WTC11 (cell line): ENCODE measurements at places on chromosomes 11 and 22. TPM values are rescaled to one million over a fixed set of nuclear protein-coding genes. Genes with fewer than 3 reads are reported as not detected.
A peak's percentile ranks its signal among the peaks of the same experiment; 100 is the strongest.

DNA sequence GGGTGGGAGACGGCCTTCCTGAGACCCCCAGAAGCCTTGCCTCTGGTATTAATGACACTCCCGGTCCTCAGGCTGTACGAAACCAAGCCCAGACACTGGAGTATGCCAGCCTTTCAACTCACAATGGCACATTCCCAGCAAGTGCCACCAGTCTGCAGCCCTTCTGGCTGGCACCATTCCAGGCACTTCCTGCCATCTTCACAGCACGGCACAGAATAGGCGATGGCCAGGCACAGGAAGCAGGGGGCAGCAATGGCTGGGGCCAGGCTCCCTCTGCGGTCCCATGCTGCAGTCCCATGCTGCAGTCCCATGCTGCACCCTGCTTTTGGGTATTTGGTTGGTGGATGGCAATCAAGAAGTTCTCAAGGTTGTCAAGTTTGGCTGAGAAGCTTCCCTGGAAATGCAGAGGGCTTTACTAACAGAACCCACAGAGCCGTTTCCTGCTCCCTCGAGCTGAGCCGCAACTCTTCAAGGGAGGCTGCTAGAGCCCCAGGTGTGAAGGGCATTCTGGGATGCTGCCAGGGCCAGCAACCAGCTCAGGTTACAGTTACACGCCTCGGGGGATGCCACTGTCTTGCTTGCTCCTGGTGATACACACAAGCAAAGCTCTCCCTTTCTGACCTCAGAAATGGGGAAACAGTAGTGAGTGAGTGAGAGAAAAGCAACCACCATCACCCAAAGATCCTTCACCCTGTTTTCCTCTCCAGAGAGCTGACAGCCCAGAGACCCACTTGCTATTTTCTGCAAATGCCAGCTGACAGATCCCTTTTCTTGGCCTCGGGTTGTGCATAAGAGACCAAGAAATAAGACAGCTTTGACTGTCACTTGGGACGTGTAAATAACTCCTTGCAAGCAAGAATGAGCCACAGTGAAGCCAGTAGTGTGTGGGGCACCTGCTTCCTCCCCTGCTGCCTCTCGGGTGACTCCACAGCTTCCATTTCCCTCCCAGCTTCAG, 23.9 kb downstream of the LRFN4 start:
- no peak for DNase-seq

GRCh38 chr22:33920197-33920540, at the start of gene LARGE1:
LARGE1 (minus strand) TSS chr22:33920476.
- DNase-seq, result peak; percentile 56

- no peak for DNase-seq
These were observed 7.2 kb downstream of the LYVE1 start for GRCh38 chr11:10561043-10561818.

- no peak for DNase-seq
These were observed 84.8 kb upstream of the PAX6 start for GRCh38 chr11:31895926-31896325.

DNA sequence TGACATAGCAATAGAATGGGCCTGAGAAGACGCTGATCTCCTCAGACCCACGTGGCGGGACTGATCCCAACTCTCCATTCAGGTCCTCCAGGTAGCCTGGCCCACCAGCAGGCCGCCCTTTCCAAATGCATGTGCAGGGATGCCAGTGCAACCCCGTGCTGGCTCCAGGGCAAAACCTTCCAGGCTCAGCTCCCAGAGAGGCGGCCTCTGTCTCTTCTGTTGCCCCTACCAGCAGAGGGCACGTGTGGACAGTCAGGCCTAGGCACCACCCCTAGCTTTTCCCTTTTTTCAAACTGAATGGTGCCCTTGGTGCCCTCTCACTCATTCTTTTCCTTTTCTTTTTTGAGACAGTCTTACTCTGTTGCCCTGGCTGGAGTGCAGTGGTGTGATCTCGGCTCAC, 121.7 kb downstream of the OSBP2 start:
- DNase-seq, result no peak

DNA sequence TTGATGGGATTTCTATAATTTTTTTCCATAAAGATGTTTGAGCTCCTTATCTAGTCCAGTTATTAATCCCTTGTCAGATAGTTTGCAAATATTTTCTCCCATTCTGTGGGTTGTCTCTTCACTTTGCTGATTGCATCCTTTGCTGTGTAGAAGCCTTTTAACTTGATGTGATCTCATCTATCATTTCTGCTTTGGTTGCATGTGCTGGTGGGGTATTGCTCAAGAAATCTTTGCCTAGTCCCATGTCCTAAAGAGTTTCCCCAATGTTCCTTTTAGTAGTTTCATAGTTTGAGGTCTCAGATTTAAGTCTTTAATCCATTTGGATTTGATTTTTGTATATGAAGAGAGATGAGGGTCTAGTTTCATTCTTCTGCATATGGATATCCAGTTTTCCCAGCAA, 1.7 kb upstream of the IL2RB start:
- DNase-seq, result no peak

DNA sequence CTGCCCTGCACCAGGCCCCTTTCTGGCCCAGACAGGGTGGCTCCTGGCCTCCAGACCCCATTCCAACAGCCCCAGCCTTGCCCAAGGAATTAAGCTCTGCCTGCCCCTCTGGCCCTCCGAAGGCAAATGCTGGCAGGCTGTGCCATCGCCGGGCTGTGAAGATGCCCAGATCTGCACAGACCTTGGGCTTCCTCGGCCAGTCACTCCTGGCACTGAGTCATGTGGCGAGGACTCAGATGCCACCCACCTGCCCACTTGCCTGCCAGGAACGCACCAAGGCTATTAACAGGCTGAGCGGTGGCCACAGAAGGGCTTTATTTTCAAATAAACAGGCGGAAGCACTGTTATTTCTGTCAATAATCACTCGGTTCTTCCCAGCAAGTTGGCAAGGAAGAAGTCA, 50.3 kb upstream of the TTLL12 start:
- DNase-seq, result no peak

The H19 gene
- total RNA-seq, result 9.8 to 12.7 TPM (median 11.7 TPM) in 3 replicates
